ENCODE measurements at places on chromosomes 2 and 18.

- H3K36me3 ChIP-seq = no peaks in the 10 kb centered on the region
- H3K27ac ChIP-seq = no peak overlapping the region
- H3K4me3 ChIP-seq = no peak overlapping the region
- DNase-seq = no peak
Measured at GRCh38 chr18:75827751-75828287, 400.3 kb upstream of the SMIM21 start.

- no peak overlapping the region for H3K27ac ChIP-seq
- DNase-seq = no peak
- H3K27me3 ChIP-seq = no peaks in the 10 kb centered on the region
- H3K4me3 ChIP-seq = no peak overlapping the region
Measured at GRCh38 chr18:3097082-3097481, 84.1 kb upstream of the LPIN2 start.

GRCh38 chr2:136238286-136239078, 120.5 kb upstream of the CXCR4 start:
- no peaks in the 10 kb centered on the region for H3K36me3 ChIP-seq
- no peak overlapping the region for H3K4me3 ChIP-seq
- no peak for DNase-seq
- no peak overlapping the region for H3K27ac ChIP-seq

GRCh38 chr2:240933048-240933965, 27.2 kb downstream of the CROCC2 start:
- no peak for DNase-seq
- H3K4me3 ChIP-seq = no peak overlapping the region
- no peak overlapping the region for H3K27ac ChIP-seq
- no peaks in the 10 kb centered on the region for H3K36me3 ChIP-seq

DNA sequence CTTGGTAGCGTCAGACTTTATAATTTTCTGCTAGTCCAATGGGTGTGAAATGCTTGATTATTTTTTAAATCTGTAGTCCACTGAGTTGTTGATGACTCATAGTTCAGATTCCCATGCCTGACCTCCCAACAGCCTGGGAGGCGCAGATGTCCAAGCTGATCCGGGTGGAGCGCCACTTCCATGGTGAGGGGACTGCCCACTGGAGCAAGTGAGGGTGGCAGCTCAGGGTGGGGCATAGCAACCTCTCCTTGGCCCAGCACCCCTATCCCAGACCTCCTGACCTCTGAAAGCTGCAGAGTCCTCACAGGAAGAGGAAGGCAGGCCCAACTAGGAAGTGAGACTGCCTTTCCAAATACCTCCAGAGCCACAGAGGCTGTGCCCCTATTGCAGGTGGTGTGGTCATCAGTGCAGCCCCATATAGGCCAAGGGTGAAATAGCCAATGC, 4.4 kb downstream of the MAL start:
- H3K4me1 ChIP-seq = no peaks in the 10 kb centered on the region
- no peak overlapping the region for H3K27ac ChIP-seq
- H3K36me3 ChIP-seq = no peaks in the 10 kb centered on the region
- no peak overlapping the region for H3K4me3 ChIP-seq

GRCh38 chr2:199278099-199278498, 179.6 kb downstream of the SATB2 start:
- H3K4me3 ChIP-seq = no peak overlapping the region
- no peaks in the 10 kb centered on the region for H3K36me3 ChIP-seq
- DNase-seq = no peak
- no peak overlapping the region for H3K27ac ChIP-seq
- H3K27me3 ChIP-seq = no peaks in the 10 kb centered on the region
